ENCODE measurements at places on chromosomes 2 and 18.

GRCh38 chr2:201959626-201960025 is 74.0 kb upstream of the FZD7 start:
- DNase-seq, result no peak

GRCh38 chr2:65300761-65301711 is 73.4 kb downstream of the ACTR2 start:
- DNase-seq, result peak; percentile 72

- DNase-seq, result no peak
Measured at GRCh38 chr2:201900362-201900761, 94.0 kb downstream of the CDK15 start.

GRCh38 chr2:135664623-135665068 is 77.0 kb upstream of the UBXN4 start:
- peak; percentile 17 for DNase-seq

DNA sequence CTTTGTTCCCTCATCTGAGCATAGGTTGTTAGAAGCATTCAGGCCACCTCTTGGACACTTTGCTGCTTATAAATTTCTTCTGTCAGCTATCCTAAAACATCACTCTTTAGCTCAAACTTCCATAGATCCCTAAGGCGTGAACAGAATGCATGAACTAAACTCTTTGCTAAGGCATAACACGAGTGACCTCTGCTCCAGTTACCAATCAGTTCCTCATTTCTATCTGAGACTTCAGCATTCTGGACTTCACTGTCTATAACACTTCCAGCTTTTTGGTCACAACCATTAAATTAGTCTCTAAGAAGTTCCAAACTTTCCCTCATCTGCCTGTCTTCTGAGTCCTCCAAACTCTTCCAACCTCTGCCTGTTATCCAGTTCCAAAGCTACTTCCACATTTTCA is 8.3 kb upstream of the VWA3B start:
- DNase-seq, result no peak

DNA sequence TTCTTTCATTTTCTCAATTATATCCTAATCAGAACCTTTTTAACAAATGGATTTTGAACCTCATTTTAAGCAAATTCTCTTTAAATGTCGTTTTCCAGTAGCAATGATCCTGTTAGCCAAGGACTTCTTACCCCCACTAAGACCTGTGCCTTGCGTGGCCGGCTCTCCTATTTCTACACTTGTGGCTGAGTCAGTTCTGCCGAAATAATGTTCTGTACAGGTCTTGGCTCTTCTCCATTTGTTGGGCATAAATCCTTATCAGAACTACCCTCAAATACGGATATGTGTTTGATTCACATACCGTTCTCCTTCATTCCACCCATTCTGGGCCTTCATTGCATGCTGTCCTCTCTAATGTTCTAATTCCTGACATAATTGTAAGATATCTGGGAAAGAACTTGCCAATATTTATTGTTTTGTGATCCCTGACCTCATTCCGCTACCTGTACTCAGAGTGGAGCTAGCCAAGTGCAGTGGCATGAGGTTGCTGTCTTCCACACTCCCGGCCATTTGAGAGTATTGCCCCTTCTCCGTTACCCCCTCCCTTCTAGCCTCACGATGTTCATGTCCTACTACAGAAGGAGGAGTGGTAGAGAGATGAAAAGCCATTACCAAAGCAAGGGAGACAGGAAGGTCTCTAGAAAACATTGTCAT is 78.7 kb downstream of the MYOM1 start:
- DNase-seq, result no peak

DNA sequence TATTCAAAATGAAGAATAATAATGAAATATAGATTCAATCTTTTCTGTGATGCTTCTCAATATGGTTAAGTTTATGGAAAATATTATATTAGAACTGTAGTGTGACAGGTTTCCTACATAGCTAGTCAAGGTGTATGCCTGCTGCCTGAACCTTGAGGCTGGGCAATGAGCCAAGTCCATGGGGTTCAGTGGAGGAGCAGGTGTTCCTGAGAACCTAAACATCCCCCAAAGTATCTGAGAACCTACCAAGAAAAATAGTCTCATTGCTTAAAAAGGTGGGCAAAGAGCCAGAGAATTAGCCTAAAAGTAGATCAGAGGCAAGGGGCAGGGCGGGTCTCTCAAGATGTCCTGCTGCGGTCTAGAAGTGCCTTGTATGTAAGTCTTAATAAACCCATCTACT is 185.9 kb upstream of the SPHKAP start:
- no peak for DNase-seq

DNA sequence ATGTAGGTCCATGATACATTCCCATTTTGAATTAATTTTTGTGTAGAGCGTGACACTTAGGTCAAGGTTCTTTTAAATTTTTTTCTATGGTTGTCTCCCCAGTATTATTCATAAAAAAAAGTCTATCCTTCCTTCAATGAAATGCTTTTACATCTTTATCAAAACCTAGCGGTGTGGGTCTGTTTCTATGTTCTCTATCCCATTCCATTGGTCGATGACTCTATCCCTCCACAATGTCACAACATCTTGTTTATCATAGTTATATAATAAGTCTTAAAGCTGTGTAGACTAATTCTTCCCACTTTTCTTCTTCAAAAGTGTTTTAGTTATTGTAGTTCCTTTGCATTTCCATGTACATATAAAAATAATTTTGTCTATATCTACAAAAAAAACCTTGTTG is 47.2 kb upstream of the GPR17 start:
- no peak for DNase-seq

DNA sequence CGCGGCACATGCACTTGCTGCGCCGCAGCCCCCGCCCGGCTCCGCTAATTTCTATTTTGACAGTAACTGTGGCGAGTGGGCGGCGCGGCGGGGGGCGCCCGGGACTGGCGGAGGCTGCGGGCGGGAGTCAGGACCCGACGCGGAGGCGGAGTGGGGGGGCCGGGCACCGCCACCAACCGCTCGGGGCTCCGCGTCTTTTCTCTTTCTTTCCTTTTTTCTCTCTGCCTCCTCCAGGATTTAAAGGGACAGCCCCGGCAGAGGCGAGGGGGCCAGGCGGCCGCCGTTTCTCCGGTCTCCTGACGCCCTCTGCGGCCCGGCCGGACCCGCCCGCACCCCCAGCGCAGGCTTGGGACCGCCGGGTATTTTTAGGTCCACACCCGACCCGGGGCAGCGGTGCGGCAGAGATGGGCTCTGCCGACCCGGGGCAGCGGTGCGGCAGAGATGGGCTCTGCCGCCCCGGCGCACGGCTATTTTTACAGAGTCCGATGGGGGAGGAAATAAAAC is 460 bp upstream of the ZBTB7C start:
- no peak for DNase-seq

DNA sequence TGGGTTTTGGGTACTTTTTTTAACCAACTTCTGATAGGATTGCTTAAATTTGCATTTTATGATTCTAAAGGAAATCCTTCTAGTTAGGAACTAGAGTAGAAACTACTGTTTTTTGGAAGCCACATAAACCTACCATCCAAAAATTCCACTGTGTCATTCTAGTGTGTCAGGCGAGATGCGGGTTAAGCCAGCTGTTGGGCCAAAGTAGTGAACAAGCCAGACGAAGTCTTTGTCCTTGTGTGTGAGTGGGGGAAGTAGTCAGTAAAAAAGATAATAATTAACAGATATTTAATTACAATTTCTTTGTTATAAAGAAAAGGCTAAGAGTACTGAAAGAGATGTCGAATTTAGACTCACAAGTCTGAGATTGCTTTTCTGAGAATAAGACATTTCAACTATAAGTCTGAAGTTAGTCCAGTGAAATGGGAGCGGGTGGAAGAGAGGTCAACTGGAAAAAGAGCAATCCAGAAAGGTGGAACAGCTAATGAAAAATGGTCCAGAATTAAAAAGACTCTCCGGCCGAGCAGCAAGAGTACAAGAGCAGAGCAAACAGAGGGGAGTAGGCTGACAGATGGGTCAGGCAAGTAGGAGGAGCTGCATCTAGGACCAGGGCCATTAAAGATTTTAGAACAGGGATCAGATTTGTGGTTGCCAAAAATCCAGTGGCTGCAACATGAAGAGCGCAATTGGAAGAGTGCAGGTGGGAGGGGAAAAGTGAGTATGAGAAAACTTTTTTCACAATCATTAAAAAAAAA is 1.5 kb downstream of the EPB41L5 start:
- DNase-seq, result no peak

DNA sequence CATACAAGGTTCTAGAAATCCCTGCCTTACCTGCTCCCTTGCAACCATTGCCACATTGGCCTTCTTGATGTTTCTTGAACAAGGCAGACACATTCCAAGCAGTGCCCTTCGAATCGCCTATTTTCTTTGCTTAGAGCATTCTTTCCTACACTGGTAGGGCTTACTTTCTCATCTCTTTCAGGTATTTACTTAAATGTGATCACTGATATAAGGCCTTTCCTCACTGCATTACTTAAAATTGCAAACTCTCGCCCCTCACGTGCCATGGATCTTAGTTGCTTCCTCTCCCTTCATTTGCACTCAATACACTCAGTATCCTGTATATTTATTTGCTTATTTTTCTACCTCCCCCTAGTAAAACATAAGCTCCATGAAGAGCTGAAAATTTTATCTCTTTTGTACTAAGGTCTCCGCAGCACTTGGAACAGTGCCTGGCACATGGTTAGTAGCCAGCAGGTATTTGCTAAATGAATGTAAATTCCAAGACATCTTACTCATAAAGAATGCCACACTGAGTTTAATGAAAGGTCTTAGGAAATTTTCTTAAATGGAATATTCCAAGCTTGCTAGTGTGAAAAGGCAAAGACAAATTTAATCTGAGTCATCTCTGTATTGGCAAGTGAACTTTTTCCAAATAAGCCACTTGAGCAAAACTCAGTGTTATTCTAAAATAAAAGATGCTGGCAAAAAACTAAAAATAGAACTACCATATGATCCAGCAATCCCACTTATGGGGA is 42.4 kb upstream of the FIGN start:
- peak; percentile 56 for DNase-seq

DNA sequence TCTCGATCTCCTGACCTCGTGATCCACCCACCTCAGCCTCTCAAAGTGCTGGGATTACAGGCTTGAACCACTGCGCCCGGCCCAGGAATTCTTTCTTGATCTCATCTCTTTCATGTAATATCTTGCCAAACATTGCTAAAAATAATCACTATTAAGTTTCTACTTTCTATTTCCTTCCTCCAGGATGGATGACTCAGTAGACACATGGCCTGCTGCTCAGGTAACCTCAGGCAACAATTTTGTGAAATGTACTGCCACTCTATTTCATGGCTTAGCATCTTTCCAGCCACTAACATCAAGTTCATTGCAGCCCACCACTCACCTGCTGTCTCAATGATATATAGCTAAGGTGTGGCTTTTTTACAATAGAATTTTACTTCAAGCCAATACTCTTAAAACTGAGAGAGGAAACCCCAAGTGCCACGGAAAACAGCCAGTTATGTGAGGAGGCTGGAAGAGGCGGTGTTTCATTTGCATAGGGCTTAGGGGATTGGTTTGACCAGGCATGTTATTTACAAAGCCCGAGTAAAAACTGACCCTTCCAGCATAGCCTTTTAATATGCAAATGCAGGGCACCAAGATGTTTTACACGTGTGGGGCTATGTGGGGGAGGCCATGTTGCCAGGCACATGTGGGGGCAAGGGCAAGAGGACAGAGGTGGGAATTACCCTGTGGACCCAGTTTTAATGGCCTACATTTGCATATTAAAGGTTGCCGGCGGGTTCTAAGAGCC is 11.3 kb upstream of the SUMO1 start:
- no peak for DNase-seq

GRCh38 chr2:206881708-206882410 is 57.5 kb upstream of the CPO start:
- DNase-seq, result no peak

Measured in GM04504 (cell line).